ENCODE measurements at places on chromosomes 2 and 18.
A peak's percentile ranks its signal among the peaks of the same experiment; 100 is the strongest.

- no peak for DNase-seq
Measured at GRCh38 chr2:187943772-187944369, 347.8 kb upstream of the GULP1 start.

DNA sequence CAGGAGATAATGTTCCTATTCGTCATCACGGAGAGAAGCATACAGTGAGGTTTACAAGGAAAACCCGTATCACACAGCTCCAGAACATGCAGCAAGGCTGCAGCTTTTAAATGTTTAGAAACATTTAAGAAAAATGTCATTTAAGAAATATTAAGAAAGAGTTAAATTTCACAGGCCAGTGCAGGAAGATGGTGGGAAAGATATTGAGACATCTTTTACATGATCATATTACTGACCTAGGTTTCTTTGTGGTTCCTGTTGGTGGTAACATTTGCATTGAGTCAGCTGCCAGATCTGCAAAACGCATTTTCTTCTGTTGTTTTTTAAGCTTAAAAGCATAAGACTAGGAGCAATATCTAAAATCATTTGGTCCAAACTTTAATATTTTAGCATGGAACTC is 44.9 kb downstream of the CPO start:
- DNase-seq, result no peak

GRCh38 chr2:64192125-64192479 is 47.9 kb upstream of the PELI1 start:
- DNase-seq, result no peak

GRCh38 chr2:177393203-177393755 is 706 bp downstream of the AGPS start:
- no peak for DNase-seq

DNA sequence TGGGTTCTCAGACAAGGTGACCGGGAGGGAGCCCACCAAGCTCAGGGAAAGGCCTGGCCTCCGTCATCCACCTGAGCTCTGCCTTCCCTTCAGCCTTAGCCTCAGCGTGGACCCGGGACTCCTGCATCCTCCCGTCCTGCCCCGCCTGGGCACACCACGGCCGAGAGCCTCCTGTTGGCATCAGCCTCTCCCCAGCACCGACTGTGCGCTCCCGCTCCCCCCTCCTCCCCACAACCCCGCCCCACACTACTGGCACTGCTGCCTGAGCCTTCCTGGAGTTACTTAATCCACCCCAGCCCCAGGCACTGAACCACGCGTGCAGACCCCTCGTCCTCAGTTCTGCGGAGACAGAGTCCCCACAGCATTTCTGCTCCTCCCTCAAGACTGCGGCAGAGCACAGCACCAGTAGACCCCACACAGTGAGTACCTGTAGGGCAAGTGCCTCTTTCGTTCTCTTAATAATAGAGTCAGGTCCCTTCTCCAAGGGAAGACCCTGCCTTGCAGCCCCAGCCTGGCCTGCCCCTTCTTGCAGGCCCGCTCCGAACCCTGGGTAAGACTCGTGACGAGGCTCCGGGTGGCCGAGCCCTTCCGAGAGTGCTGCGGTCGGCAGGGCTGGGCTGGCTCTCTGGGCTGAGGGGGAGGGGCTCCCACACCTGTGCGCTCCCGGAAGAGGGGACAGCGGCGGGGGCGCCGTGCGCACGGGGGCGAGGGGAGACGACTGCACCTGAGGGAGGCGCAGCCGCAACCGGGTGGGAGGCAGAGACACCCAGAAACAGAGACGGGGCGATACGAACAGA is at the start of gene AMER3:
Gene AMER3, plus strand, starts transcription at position 285 of the 797 bp plus-strand sequence. CDS start 6,533 bp downstream, outside the sequence.
- DNase-seq, result no peak

DNA sequence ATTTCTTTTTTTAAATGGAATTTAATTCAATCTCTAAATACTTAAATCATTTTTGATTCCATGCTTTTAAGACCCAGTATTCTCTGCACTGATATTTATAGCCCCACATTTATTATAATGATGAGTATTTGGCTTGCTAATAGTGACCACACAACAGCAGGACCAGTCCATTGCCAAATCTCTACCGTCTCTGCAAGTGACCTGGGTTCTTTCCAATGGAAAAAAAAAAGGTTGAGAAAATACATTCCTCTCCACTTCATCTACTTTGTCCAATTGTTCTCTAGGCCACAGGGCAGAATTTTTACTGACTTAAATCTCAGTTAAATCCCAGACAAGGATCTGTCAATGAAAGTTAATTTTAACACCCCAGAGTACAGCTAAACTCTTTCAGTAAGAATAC is 20.5 kb downstream of the GRB14 start:
- no peak for DNase-seq

GRCh38 chr2:8441986-8442385 is 239.9 kb upstream of the ID2 start:
- DNase-seq, result no peak

GRCh38 chr18:61824733-61825363 is 68.0 kb downstream of the RNF152 start:
- DNase-seq, result no peak

- no peak for DNase-seq
Measured at GRCh38 chr2:18273205-18273604, 287.2 kb downstream of the RDH14 start.

DNA sequence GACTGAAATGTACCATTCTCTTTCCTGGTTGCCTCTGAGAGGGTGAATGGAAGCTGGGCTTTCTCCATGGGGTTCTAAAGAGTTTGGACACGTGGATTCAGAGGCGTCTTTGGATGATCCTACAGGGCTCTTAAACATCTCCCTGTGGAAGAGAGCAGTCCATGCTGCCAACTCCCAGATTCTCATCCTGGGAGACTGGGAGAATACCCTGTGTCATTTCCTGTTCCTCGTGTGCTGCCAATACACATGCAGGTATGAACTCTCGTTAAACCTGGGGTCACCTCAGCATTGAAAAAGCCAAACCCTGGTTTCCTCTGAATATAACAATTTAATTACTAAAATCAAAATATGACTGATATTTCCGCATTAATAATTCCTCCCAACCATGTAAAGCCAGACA is 73.3 kb upstream of the NT5C1B start:
- DNase-seq, result no peak

GRCh38 chr2:232980683-232981082 is 32.4 kb downstream of the NGEF start:
- DNase-seq, result no peak

DNA sequence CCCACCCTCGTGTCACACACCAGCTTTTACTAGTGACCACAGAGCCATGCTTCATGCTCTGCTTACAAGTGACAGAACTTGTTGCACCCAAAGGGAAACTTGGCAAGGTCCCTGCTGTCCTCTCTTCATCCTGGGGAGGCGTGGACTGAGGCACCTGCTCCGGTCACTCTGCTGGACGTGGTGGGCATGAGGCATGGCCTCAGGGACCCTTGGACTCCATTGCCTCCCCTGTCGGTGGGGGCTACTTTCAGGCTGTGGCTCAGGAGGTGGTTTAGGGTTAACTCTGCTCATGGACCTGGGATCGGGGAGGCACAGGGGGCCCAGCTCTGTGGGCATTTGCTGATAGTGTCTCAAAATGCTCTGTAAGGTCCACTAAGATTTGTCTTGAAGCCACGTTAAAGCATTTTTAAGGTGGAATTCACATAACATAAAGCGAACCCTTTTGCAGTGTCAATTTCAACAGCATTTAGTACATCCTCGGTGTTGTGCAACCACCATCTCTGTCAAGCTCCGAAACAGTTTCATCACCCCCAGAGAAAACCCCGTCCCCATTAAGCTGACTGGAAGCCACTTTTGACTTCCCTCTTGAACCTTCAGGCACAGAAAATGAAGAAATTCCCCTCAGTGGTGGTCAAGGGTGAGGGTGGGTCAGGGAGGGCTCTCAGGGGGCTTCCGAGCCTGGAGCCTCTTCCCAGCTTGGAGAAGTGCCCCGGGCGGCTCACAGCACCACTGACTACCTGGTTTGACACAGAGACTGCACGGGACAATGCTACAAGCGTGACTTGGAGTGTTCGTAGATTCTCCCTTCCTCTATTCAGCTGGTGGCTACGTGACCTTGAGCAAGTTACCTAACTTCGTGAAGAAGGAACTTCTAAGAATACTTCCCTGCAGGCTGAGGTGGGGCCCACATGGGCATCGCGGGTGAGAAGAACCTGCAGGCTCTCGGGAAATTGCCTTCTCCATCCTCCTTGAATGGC is 100.0 kb upstream of the HDAC4 start:
- DNase-seq, result no peak

DNA sequence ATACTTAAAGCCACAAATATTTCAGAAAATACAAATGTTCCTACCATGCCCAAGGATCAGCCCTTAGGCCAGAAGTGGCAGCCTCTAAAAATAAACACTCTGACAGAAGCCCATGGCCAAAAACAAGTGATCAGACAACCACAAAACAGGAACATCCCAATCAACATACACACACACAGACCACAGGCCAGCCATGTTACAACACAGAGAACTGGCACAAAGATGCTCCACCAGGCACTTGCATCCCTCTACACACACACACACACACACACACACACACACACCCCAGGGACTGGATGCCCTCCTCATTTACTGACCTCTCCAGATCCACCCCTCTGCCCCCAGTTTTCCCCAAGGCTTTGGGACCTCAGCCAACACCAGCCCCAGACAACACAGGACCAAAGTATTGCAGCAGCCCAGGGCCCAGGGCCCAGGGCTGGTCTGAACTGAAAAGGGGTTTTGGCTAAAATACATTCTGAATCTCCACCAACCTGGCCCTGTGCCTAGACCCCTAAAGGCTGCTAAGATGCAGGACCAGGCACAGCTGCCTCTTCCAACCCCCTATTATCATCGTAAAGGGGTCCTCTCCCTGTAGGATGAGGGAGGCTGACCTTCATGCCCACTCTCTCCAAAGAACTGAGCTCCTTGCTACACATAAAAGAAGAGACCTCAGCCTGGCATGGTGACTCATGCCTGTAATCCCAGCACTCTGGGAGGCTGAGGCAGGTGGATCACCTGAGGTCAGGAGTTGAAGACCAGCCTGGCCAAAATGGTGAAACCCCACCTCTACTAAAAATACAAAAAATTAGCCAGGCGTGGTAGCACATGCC is 151.4 kb downstream of the TNS1 start:
- DNase-seq, result no peak

- no peak for DNase-seq
Measured at GRCh38 chr2:109133746-109134145, 4.7 kb downstream of the SH3RF3 start.

- no peak for DNase-seq
Measured at GRCh38 chr2:68196120-68196716, 38.5 kb downstream of the PNO1 start.

DNA sequence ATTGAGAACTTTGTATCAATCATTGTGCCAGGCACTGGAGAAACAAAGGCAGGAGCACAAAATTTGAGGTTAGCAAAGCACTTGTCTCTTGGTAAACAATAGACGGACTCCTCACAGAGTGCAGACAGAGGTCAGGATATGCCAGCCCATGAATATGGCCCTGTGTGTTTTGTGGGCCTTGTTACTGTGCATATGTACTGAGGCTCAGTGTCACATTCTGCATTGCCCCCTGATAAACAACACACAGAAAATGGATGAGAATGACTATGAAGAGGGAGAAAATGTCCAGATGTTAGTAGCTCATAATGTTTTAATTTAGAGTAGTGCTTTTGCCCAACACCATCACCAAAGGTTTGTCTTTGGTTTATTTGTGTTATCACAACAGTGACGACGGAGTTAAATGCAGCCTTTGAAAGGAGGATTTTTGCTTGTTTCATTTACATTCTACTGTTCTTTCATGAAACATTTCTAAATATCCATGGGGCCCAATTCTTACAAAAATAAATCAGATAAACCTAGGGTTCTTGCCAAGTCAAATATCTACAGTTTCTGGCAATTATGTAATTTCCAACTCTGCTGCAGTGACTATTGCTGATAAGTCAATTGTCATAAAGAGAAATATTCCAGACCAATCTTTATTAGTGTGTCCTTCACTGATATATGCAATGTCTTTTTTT is 14.6 kb upstream of the NT5C1B start:
- no peak for DNase-seq

- no peak for DNase-seq
Measured at GRCh38 chr2:109176928-109177327, 47.9 kb downstream of the SH3RF3 start.

DNA sequence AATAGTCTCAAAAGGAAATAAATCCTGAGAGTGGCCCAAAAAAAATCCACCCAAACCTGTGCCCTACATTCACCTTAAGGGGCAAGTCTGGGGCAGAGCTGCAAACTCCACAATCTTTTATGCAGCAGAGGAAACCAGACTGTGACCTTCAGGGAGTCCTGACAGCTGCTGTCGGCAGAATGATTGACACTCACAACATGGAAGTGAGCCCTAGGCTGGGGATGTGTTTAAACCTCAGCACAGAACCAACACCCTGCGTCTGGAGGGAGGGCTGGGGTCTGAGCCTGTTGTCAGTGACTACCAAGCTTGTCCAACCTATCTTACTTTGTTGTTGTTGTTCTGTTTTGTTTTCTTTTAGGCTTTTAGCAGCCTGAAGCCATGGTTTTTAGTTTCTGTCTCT is 39.6 kb downstream of the CRACDL start:
- DNase-seq, result no peak

DNA sequence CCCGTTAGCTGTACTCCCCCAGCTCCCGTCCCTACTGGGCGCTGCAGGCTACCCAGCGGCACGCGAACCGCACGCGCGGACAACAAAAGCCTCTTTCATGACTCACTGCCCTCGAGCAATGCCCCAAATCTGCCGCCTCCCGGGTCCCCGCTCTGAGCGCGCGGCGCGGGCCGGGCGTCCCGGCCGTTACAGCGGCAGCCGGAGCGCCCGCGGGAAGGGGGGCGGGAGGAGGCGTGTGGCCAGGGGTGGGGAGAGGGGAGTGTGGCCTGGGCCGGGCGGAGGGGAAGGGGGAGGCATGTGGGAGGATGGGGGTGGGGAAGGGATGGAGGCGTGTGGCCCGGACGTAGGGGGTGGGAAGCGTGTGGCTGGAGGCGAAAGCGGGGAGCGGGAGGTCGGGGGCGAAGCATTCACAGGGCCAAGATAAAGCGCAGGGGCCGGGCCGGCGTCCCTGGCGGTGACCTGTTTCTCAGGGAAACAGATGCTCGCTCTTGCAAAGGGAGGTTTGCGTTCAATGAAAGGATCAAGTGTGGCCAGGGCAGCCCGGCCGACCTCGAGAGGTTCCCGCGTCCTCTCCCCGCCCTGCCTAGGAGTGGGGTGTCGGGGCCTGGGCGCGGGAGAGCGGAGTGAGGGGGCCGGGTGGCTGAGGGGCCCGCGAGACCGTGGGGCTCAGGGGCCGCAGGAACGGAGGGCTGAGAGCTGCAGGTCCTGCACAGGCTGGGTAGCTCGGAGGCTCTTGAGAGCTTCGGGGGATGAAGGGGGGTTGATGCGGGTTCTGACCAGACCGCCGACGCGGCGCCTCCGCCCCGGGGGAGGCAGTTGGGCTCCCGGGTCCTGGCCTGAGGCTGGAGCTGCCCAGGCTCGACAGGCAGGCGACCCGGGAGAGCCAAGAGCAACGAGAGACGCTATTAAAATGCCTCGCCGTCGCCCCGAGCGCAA is 3.5 kb upstream of the NEUROD1 start:
- DNase-seq, result no peak

GRCh38 chr2:75064691-75065396 is 106.4 kb downstream of the POLE4 start:
- peak; percentile 11 for DNase-seq

DNA sequence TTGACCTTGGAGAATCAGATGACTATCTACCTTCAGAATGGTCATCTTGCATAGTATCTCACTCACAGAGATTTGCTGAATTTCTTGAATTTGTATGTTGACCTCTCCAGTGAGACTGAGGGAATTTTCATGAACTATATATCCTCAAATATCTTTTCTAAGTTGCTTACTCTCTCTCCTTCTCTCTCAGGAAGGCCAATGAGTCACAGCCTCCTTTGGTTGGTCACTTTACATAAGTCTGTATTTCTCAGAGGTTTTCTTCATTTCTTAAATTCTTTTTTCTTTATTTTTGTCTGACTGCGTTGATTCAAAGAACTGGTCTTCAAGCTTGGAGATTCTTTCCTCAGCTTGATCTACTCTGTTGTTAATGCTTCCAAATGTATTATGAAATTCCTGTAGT is 51.7 kb downstream of the VIT start:
- no peak for DNase-seq

Measured in T47D (cell line).